ENCODE measurements at places on chromosomes 2 and 18. TPM values are rescaled to one million over a fixed set of nuclear protein-coding genes. Genes with fewer than 3 reads are reported as not detected.

The PPM1G gene
- 91.2 TPM for polyA plus RNA-seq

The ABCG5 gene
- 0.40 TPM for polyA plus RNA-seq

The SNRNP200 gene
- polyA plus RNA-seq = 203 TPM

The CRYBA2 gene
- not detected for polyA plus RNA-seq

The STON1 gene
- 34.1 TPM for polyA plus RNA-seq

The IL36G gene
- polyA plus RNA-seq = 0.23 TPM

The ALLC gene
- polyA plus RNA-seq = not detected

The ADAM23 gene
- 7.1 TPM for polyA plus RNA-seq

The RIT2 gene
- polyA plus RNA-seq = not detected

The KCNG2 gene
- 0.33 TPM for polyA plus RNA-seq

The CNDP1 gene
- 2.6 TPM for polyA plus RNA-seq

The FOXD4L1 gene
- 0.16 TPM for polyA plus RNA-seq

The PLCD4 gene
- 9.6 TPM for polyA plus RNA-seq

The ERBB4 gene
- polyA plus RNA-seq = 40.0 TPM

The ABCG8 gene
- polyA plus RNA-seq = 1.3 TPM

The ZC3H6 gene
- 10.6 TPM for polyA plus RNA-seq

The RGPD4 gene
- not detected for polyA plus RNA-seq

The POLR1A gene
- polyA plus RNA-seq = 18.8 TPM

The MATN3 gene
- polyA plus RNA-seq = 2.5 TPM

The PSMG2 gene
- polyA plus RNA-seq = 67.5 TPM

The GALNT5 gene
- 0.39 TPM for polyA plus RNA-seq

The SPEG gene
- 16.9 TPM for polyA plus RNA-seq

The MAP3K19 gene
- 0.30 TPM for polyA plus RNA-seq

The APOB gene
- polyA plus RNA-seq = 3.8 TPM

The TMEM169 gene
- polyA plus RNA-seq = 12.8 TPM

The MAPRE3 gene
- 17.5 TPM for polyA plus RNA-seq

The DQX1 gene
- 0.43 TPM for polyA plus RNA-seq

The SERPINB3 gene
- polyA plus RNA-seq = 0.13 TPM

The TRAK2 gene
- 41.5 TPM for polyA plus RNA-seq

The TCF23 gene
- polyA plus RNA-seq = 0.55 TPM

The CD302 gene
- polyA plus RNA-seq = 10.5 TPM

The IFT172 gene
- 41.0 TPM for polyA plus RNA-seq

The GPD2 gene
- 20.5 TPM for polyA plus RNA-seq

Measured in renal pelvis (tissue), 12 donors.